Activated CD8-positive, alpha-beta memory T cell treated with anti-CD3 and anti-CD28 coated beads for 1 hour (primary cell): ENCODE measurements at places on chromosomes 7 and 10.

DNA sequence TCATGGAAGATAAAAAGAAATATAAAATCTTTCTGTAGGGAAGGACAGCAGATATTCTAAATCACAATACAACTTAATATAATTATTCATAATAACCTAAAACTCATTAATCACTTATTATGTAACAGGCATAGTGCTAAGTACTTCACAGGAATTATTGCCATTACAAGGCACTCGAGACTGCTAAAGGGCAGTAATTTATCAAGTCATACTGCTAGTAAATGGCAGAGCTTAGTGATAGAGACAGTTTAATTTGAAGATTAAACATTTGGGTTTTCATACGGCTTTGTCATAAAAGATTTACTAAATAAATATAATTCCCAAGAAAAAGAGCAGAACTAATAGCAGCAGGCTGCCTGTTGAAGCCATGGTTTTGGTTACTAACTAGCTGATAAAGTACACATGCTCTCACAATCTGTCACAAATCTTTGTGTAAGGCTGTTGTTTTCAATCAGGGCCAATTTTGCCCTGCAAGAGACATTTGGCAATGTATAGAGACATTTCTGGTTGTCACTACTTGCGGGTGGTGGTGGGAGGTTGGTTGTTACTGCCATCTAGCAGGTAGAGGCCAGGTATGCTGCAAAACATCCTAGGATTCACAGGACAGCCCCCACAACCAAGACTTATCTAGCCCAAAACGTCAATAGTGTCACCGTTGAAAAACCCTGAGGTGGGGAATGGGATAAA is 233.3 kb upstream of the CACNA2D1 start:
- no peak for DNase-seq

- DNase-seq = no peak
Measured at GRCh38 chr7:103292122-103292521, 5.1 kb upstream of the PMPCB start.

GRCh38 chr10:112585960-112586359 is 138.9 kb downstream of the VTI1A start:
- no peak for DNase-seq

- no peak for DNase-seq
Measured at GRCh38 chr7:126774077-126774476, 478.7 kb downstream of the GRM8 start.

GRCh38 chr7:7931626-7932025 is 37.0 kb upstream of the GLCCI1 start:
- no peak for DNase-seq

DNA sequence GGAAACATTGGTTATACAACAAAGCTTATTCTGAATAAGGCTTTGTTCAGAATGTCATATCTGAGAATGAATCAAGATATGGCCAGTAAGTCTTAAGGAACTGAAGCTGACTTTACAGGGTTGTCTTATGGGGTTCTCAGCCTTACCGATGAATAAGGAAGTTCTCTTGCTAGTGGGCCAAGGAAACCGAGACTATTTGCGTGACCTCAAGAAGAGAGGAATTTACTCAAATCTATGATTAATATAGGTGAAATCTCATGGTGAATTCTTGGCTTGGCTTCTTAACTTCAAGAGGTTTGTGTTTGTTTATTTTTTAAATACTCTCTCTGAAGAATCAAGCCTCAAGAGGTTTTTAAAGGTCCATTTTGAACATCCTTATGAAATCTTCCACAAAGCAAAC is 4.7 kb upstream of the MRLN start:
- no peak for DNase-seq

DNA sequence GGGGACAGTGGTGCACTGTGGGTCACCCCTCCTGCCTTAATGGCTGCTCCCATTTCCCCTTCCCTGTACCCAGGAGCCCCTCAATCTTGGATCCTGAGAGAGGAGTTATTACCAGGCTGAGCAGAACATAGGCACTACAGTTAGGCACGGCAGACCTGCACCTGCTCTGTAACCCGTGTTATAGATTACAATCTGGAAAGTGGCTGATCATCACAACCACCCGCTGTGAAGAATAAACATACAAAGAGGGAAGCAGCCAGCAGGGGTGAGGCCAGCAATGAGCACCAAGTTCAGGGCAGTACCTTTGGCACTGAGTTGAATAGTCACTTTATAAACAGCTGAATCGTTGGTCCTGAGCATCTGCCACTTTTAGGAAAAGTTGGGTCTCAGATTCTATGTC is 1.7 kb downstream of the CDHR1 start:
- no peak for DNase-seq

GRCh38 chr7:129975309-129975708 is 22.5 kb upstream of the UBE2H start:
- DNase-seq = no peak

GRCh38 chr10:19629567-19629966 is 186.7 kb upstream of the PLXDC2 start:
- DNase-seq = no peak

DNA sequence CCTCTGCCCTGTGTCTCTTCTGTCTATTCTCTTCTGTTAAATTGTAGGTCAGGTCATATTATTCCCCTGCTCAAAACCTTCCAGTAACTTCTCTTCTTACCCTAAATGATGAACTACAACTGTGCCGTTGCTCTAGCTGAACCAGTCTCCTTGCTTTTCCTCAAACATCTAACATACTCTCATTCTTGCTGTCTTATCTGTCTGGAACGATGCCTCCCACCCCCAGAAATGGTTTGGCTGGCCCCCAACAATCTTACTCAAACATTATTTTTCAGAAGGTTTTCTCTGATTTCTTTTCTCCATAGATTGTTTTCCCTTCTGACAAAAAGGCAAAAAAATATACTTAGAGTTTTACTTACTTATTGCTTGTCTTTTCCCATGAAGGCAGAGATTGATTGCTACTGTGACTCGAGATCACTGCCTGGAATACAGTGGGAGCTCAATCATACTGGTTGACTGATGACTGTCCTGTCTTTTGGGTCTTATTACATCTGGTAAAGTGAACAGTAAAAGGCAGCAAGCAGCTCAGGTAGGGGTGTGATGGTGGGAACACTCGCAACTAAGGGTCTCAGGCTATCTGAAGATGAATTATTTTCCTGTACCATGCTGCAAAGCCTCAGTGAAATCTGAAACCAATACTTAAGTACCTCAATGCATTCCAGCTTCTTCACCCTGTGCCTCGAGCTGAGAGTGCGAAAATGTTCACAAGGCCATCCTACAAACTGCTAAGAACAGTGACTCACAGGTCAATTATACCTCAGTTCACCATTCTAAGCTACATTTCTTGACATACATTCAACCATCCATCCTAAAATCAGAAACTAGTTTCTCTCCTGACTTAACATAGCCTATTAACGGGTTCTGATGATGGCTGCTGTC is 67.6 kb downstream of the DNMBP start:
- no peak for DNase-seq

GRCh38 chr10:108385963-108386362 is 1221.5 kb upstream of the SORCS1 start:
- no peak for DNase-seq

DNA sequence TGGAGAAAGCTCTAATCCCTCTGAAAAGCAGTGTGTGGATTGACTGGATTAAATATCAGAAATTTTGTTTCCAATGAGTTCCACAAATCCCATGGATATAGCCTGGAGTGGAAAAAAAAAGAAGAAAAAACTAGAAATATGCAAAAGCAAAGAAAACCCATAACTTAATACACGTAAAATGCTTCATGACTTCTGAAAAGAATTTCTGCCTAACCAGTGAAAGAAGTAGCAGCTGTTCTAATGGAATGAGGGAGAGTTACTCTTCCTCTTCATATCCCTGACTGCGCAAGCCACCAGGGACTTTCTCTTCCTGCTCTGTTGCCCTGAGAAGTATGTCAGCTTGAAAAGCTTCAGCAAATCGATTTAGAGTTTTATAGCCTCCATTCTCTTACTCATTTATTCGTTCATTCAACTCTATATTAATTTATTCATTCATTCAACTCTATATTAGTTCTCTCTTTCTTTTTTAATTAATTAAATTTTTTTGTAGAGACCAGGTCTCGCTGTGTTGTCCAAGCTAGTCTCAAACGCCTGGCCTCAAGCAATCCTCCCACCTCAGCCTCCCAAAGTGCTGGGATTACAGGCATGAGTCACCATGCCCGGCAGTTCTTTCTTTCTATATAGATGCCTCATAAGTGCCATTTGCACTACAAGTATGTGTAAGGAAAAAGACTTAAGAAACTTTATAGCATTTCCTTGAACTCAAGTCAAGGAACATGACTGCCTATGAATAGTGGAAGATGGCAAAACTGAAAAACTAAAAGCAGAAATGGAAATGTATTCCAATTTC is 447.3 kb upstream of the NRP1 start:
- no peak for DNase-seq

- no peak for DNase-seq
Measured at GRCh38 chr10:53102424-53102823, 329.8 kb upstream of the MBL2 start.

- no peak for DNase-seq
Measured at GRCh38 chr10:49552277-49552676, 13.4 kb upstream of the ERCC6 start.

DNA sequence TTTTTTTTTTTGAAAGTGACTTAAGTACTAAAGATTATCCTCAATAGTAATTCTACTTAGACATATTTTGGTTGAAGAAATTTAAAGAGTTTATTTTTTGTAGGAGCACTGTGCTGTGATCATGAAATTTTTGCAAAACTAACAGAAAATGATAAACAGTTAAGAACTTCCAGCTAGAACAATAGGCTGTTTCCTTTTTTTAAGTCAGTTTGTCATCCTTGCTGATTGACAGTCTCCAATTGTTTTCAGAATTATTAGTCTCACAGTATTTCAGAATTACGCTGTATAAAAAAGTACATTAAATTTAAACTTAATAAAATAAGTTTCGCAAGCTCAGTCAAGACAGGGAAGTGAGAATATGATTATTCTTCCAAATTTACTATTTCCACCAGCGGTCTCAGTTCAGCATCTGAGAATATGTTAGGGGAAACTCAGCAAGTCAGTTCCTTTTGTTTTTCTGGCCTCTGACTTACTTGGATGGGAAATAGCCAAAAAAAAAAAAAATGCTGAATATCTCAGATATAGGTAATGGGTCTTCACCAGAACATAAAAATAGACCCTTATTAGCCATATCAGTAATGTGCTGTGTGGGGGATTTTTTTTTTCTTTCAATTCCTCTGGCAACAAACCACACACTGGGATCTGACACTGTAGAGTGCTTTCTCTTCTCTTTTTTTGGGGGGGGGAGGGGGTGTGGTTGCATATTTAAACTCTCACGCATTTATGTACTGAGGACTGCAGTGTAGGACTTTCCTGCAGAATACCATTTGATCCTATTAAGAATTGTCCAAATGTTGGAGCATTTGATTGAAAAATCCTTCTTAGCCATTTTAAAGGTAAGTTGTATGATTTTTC is at the start of gene CD36:
Gene CD36 (plus strand): TSS at position 732 of the 855 bp plus-strand sequence. CDS start 8,099 bp downstream, outside the sequence.
- DNase-seq = no peak

DNA sequence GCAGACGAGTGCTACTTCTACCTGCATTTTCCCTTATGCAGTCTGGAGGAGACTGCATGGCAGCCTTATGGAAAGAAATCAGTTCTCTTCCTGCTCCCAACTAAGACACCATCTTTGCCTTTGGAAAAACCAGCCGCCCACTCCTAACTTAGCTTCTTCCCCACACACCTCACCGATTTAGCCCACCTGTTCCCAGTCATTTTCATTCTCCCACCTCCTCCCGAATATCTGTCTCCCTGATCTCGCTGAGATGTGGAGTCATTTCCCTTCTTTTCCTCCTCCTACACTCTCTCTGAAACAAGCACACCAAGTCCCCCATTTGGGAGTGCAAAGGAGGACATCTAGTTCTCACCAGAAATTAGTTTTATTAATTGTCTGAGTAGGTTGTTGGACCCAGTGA is 35.2 kb upstream of the JCAD start:
- no peak for DNase-seq

- DNase-seq = no peak
Measured at GRCh38 chr7:2540133-2540532, 15.2 kb downstream of the BRAT1 start.

DNA sequence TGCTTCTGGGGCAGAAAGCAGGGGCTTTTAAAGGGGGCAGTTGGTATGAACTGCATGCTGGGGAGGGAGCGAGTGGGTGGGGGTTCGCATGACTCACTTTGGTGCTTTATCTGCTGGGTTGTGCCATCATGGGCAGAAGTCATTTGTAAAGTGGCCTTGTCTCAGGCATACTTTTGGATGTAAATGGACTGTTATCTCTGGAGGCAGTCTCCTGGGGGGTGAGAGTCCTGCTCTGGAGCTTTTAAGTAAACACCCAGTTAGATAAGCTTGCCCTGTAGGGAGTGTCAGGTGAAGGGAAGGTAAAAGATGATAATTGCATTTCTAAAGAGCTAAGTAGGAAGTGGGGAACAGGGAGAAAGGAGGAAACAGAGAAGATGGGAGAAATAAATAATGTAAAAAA is 1.6 kb upstream of the GSTO1 start:
- no peak for DNase-seq

- no peak for DNase-seq
Measured at GRCh38 chr7:29131678-29132077, 14.7 kb downstream of the CPVL start.

DNA sequence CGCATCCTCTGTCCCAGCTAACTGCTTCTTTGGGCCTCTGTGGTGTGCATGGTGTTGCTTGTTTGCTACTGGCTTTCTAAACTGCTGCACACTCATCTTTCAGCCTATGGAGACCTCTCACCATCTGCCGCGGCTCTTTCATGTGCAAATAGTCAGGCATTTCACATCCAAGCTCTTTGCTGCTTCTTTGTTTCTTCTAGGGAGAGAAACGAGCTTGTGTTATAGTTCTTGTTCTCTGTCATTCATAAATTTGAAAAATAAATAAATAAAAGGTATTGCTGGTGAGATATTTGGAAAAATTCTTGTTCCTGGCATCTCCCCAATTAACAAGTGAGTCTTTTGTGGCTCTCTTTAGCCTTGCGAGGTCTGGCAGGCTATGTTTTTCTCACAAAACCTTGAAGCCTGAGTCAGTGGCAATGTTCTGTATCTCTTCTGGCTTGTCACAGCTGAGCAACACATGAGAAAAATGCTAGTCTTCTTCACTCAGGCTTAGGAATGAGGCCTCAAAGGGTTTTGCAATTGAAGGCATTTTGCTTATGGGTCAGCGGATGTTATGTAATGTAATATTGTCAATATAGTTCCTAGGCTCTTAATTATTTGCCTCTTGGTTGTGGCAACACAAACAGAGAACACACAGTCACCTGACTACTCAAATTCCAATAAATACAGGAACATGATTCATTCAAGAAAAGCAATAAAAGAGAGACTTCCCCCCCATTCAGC is 274.0 kb downstream of the FRMD4A start:
- DNase-seq = no peak

GRCh38 chr7:101035941-101036340 is 16.1 kb downstream of the MUC17 start:
- DNase-seq = no peak

GRCh38 chr7:36565792-36566356 is 158.4 kb downstream of the AOAH start:
- no peak for DNase-seq

DNA sequence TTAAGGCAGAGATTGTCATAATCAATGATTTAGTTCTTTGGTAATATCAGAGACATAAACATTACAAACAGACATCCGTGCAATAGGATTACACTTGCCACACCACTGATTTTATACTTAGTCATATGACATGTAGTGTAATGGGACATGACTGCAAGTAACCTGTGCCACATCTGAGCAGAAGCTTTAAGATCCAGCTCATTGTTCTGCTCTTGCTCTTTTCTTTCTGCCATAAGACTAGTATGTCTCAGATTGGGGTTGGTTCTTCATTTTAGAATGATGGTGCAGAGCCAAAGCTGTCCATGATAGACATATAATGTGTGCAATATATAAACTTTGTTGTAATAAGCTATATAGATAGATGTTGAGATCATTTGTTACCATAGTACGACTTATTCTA is 119.7 kb upstream of the SEMA3A start:
- no peak for DNase-seq

GRCh38 chr10:21458126-21458871 is 67.2 kb downstream of the SKIDA1 start:
- DNase-seq = no peak
